ENCODE measurements at places on chromosomes 2 and 18. TPM values are rescaled to one million over a fixed set of nuclear protein-coding genes. Genes with fewer than 3 reads are reported as not detected.

DNA sequence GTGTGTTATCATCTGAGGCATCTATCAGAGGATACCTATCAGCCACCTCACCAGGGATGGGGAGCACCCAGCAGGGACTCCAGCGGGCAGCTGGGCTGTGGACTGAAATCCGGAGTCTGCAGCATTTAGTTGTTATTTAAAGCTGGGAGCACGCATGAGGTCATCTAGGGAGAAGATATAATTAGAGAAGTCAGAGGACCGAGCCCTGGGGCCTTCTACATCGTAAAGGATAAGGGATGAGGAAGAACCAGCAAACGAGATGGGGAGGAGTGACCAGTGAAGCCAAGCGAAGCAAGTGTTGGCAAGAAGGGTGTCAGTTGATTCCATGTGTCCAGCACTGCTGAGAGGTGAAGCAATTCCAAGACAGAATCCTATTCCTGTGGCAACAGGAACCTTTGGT is 70.3 kb downstream of the STEAP3 start:
- no peak for DNase-seq

DNA sequence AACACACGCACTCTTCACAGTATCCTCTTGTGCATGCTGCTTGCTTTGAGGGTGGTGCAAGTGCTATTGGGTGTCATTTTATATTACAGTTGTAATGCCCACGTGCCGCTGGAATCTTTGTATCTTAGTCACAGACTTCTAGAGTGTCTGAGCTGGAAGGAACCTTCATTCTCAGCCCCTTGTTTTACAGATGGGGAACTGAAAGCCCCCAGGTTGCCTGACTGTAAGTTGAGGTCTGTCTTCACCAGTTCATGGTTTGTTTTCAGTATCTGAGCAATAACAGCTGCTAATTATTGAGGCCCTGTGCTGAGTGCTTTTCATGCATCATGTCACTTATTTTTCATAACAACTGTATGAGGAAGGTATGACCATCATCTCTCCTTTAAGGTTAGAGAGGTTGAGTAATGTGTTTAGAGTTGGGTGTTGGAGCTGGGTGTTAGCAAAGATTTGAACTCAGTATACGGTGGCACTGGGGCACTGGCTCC is 77.0 kb downstream of the PRKCE start:
- DNase-seq = no peak

GRCh38 chr18:55300936-55301531 is 287.0 kb downstream of the TCF4 start:
- no peak for DNase-seq

- no peak for DNase-seq
Measured at GRCh38 chr2:156489750-156490465, 53.7 kb downstream of the GPD2 start.

DNA sequence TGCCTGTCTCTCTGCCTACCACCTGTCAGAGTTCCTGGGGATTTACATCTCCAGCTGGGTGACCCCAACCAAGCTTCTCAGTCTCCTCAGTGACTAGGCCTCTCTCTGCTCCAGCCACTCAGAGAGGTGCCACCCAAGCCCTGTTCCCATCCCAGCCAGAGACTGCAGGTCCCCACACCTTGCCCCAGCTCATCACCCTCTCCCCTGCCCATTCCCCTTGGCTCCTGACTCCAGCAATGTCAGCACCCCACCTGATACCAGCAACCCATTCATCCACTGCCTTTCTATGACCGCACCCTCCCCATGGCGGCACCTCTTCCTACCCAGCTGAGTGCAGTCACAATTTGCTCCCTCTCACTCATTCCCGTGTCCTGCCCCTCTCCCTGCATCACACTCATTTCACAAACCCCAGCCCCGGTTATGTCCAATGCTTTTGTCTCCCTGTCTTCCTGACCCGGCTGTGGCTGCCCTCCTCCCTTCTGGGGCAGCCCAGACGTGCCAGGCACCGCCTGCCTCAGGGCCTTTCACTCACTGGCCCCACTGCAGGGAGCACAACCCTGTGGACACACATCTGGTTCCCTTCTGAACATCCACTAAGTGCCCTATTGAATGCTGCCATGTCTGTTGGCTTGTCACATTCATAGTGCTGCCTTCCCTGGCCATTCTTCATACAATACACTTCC is 494.8 kb upstream of the HS6ST1 start:
- no peak for DNase-seq

DNA sequence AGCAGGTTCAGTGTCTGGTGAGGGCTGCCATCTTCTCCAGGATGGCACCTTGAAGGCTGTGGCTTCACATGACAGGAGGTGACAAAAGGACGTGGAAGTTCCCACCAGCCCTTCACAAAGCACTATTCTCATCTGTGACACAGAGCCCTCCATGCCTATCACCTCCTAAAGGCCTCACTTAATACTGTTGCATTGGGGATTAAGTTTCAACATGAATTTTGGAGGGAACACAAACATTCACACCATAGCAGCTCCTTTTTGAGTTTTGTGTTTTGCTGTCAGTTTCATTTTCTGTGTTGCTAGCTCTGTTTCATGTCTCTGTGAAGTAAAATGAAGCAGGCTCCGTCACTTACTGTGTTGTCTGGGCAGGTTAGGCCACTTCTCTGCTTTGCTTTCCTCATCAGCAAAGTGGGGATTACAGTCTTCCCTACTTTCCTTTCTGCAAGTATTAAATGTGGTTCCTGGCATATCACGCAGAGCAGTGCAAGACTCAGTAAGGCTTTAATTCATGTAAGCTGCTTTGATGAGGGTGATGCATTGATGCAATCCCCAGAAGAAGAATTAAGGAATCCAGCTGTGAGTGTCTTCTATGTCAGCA is 31.6 kb downstream of the LIMS1 start:
- peak; percentile 52 for DNase-seq

DNA sequence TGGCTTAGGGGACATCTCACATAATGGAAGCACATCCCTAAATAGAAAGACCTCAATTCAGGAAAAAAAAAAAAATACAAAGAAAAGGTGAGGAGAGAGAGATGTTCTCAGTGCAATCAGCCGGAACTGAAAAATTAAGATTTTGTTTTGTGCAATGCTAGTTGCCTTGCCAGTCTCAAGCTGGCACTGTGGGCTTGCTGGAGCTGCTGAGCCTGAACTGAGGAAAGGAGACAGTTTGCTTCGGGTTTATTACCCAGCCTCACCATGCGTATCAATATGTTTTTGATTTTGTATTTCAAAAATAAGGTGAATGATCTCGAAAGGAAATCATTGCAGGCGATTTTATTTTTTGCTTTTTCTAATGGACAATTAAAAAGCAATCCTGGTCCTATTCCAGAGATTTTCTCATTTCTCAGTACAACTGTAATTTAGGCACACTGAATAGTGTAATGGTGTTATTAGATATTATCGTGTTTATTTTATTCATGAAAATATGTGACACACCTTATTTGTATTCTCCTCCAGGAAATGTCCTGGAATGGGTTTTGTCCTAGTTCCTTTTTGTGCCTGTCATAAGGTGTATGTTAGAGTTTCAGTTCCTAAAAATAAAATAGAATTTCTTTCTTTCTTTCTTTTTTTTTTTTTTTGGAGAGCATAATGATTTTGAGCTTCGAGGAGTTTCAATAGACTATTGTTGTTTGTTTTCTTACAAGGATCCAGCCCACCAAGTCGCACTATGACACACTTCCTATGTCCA is 72.8 kb upstream of the ZEB2 start:
- DNase-seq = no peak

GRCh38 chr2:20557635-20558034 is 93.3 kb downstream of the HS1BP3 start:
- no peak for DNase-seq

- no peak for DNase-seq
Measured at GRCh38 chr2:226183550-226183949, 616.1 kb downstream of the IRS1 start.

DNA sequence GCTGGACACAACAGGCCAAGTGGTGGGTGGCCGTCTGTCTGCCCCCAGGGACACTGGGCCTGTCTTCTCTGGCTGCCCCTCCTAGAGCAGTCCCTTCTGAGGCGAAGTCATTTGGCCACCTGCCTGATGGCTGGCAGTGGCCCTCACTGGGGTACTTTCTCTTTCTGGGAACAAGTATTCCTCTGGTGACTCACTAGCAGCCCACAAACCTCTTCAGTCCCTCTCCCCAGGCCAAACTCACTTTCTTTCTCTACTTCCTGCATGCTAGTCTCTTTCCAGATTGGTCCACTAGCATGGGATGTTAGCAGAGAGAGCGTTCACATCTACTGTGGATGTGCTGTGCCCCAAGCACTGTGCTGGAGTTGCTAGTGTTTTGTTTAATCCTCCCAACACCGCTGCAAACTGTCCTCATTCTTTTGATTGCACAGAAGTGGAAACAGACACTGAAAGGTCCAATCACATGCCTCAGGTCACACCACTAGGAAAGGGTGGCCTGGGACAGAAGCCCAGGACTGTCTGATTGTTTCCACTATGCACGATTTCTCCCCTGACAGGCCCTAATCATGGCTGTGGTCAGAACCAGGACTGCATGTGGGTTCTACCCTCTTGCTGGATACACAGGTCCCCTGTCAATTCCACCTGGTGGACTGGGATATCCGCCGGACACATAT is 5.2 kb downstream of the DYSF start:
- no peak for DNase-seq

DNA sequence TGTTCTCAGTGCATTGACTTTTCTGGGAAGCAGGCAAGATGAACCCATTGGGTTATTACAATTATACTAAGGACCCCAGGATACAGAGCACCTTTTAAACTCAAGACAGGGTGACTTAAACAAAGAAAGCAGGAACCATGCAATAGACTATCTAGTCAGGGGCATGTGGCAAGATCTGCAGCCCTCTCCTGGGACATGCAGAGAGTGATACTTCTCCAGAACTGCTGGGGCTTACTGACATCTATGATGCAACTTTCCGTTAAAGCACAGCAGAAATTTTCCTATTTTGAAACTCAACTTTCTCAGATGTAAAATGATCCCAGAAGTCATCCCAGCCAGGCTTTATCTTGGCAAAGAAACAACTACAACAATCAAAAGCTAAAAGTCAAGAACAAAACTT is 162.2 kb upstream of the HNMT start:
- DNase-seq = no peak

DNA sequence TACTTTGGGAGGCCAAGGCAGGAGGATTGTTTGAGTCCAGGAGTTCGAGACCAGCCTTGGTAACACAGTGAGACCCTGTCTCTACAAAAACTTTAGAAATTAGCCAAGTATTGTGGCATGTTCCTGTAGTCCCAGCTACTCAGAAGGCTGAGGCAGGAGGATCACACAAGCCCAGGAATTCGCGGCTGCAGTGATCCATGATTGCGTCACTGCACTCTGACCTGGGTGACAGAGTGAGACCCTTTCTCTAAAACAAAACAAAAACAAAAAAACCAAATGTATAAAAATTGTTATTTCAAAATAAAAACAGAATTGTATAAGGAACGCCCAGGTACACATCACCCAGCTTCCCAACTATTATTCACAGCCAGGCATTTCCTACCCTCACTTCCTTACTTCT is 54.1 kb upstream of the GPR155 start:
- DNase-seq = no peak

DNA sequence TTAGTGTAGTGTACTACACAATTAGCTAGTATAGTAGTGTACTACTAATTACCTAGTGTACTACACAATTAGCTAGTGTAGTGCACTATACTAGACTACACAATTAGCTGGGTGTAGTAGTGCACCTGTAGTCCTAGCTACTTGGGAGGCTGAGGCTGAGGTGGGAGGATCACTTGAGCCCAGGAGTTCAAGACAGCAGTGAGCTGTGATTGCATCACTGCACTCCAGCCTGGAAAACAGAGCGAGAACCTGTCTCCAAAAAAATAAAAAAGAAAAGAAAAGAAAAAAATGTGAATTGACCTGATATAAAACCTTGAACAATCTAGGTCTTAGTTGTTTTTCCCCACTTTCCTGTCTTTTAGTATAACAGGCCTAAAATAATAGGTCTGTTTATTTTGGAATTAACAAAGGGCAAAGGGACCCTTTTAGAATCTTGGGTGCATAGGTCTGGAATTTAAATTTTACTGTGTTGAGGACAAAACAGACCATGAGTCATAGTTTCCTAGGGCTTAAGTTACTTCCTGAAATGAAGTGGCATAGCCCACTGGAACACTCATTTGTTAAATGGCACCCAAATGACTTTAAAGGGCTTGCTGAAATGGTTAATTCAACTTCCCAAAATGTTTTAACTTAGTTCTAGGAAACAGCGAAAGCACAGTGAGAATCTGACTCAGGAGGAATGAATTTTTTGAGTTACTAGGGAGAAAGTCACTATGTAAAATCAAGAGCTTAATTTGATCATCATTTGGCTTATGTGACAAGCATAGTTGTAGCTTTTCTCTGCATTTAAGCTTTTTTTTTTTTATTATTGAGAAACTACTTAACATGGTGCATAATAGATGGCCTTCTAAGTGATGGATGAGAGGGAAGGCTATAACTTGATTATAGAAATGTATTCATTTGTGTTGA is 50.7 kb upstream of the ARL5A start:
- DNase-seq = no peak

DNA sequence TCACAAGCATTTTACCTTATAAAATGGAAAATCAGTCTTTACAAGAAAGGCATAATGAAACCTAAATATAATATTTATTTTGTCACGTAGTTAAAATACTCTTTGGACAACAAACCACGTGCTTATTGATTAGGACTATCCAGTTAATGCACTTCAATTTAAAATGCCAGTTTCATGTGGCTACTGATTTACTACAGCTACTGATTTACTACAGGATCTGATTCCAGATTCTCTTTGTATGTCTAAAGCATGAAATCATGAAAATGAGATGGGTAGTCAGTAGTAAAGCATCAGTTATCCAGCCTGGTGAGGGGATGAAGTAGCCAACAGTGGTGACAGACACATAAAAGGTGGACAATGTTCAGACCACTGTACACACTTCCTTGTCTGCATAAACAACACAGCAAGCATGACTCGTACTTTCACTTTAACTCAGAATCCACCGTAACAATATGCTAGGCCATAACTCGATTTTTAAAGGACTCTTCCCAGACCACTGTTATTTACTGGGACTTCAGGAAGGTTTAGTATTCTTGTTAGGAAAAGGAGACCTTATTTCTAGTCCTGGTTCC is 24.9 kb downstream of the ACAA2 start:
- no peak for DNase-seq

GRCh38 chr2:76469066-76469465 is 758.4 kb upstream of the GCFC2 start:
- no peak for DNase-seq

DNA sequence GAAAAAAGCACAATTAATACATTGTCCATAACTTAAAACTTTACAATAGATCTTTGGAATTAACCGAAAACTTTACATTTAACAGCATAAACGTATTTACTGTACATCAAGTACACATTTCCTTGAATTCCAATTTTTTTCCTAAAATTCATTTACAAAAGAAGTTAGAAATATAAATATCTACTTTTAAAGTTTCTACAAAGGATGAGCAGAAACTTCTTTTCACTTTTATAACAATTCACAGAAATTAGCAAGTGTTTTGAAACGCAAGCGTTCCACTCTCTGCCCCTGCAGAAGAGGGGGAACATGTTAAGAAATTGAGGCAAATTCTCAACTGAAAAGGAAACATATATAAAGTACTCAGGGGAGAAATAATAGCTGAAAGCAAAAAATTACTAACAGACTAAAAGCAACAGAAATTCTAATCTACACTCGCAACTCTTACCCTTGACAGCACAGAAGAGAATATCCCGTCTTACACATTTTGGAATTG is 1.5 kb downstream of the NFE2L2 start:
- DNase-seq = no peak

Gene LRRTM4
- not detected for total RNA-seq

Gene CTIF
- total RNA-seq = 3.6 TPM

Gene HJURP
- 127 TPM for total RNA-seq

Gene SP140L
- 44.7 TPM for total RNA-seq

Gene LYPD6B
- not detected for total RNA-seq

Gene SLC9A4
- total RNA-seq = 0.07 TPM

All from activated naive CD4-positive, alpha-beta T cell treated with anti-CD3 and anti-CD28 coated beads for 36 hours (primary cell).